ENCODE measurements at places on chromosomes 6 and 20. TPM values are rescaled to one million over a fixed set of nuclear protein-coding genes. Genes with fewer than 3 reads are reported as not detected.

DNA sequence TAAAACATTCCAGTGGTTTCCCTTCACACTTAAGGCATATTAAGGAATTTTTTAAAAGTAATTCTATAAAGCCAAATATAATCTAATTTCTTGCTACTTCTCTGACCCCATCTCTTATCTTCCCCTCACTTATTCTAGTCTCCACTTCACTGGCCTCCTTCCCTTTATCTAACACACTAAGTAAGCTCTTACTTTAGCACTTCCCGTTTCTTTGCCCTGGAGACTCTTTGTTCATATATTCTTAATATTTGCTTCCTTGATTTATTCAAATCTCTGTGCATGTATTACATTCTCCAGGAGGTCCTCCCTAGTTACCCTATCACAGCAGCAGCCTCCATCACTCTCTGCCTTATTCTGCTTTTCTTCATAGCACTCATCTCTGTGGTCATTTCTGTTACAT is 20.3 kb downstream of the GTPBP2 start:
- DNase-seq: no peak

DNA sequence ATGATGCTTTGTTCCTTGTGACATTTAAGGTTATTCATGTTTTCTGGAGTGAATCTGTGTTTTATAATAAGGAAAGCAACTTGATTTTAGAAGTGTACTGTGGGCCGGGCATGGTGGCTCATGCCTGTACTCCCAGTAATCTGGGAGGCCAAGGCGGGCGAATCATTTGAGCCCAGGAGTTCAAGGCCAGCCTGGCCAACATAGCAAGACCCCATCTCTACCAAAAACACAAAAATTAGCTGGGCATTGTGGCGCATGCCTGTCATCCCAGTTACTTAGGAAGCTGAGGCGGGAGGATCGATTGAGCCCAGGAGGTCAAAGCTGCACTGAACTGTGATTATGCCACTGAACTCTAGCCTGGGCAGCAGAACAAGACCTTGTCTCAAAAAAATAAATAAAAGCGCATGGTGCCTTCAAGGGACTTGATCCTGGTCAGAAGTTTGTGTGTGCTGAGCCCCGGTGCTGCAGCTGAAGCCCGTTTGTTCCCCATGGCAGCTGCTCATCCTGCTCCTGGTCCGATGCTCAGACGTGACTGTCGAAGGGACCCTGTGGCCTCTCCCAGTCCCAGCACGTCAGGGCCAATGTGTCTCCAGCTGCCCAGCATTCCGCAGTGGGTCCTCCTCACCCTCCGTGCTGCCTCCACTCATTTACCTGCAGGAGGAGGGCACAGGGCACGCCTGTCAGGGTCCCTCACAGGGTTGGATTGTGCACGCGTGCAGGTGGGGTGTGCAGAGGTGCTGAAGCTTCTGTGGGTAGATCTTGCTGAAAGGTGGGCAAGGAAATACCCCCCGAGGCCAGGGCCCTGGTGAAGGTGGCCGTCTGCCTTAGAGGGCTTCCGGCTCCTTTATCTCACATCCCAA is 18.3 kb downstream of the ENTPD6 start:
- no peak for DNase-seq

- no peak for DNase-seq
These were observed 36.8 kb downstream of the NTSR1 start for GRCh38 chr20:62745279-62745951.

GRCh38 chr6:5116243-5116991 is 31.3 kb downstream of the PPP1R3G start:
- no peak for DNase-seq

GRCh38 chr6:123940551-123940950 is 136.9 kb downstream of the NKAIN2 start:
- no peak for DNase-seq

Gene PROCR
- 4.6 TPM for total RNA-seq

Gene TFAP2D
- total RNA-seq: not detected

Measured in thymus (tissue), 14 donors.